ENCODE measurements at places on chromosomes 6 and 20.

- no peak for DNase-seq
These were observed 14.0 kb downstream of the SPAG4 start for GRCh38 chr20:35629427-35630145.

GRCh38 chr6:46918806-46919205 lies 2.9 kb downstream of the ADGRF5 start:
- DNase-seq, result no peak

GRCh38 chr6:137160763-137161162 lies 12.7 kb downstream of the IL22RA2 start:
- DNase-seq, result no peak

GRCh38 chr6:105994118-105994590 lies 92.0 kb upstream of the PRDM1 start:
- DNase-seq, result no peak

DNA sequence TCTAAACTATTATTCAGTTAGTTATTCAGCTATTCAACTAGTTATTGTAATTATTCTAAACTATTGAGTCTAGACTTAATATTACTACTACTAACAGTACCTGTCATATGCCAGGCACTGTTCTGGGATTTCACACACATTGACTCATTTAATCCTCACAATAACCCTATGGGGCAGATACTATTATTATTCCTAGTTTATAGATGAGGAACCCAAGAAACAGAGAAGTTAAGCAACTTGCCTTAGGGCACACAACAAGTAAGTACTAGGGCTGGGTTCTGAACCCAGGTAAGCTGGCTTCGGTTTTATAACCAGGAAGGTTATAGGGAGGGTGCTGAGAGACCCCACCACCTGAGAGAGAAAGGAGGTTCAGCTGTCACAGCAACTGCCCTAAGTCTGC lies 7.8 kb downstream of the TEAD3 start:
- DNase-seq, result no peak

DNA sequence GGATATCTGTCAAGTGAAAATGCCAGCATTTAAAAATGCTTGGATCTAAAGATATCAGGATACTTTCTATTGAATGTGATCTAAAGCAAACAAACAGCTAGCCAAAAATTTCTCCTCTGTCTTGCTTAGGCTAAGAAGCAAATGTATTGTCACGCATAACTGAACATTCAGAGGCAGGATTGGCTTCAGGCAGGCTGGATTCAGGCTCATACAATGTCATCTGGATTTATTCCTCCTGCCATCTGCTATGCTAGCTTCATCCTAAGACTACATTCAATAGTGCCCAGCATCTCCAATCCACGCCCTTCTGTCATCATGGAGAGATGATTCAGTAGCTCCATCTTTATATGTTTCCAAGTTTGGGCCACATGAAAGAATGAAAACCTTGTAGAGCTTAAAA lies 27.1 kb downstream of the PFDN4 start:
- DNase-seq, result peak; percentile 64

DNA sequence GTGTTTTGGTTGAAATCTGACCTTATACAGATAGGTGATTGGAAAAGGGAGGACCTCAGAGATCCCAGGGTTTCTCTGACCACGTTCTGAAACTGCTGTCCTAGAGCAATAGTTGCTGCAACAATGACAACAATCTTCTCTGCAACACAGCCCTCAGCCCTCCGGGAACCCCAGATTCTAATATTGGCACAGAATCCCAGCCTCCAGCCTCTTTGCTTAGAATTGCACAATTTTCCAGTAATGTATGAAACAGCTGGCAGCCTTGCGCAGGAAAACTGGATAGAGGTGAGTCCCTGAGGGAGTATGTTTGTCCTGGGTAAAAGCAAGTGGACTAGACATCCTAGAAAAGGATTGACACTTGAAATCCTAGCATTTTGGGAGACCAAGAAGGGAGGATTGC lies 30.4 kb upstream of the PNRC1 start:
- no peak for DNase-seq

DNA sequence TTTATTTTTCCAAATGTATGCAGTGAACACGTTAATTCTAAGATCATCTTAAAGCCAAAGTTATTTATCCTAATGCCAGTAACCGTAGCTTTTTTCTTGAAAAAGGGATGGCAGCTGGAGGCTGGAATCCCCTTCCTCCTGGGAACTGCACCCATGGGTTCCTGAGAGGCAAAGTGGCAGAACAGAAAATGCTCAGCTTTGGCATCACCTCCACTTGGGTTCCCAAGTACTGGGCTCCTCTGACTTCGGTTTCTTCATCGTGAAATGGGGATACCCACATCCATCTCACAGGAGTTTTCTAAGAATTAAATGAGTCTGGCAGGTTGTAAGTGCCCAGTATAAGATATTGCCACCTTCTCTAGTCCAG lies 6.2 kb upstream of the DDX43 start:
- no peak for DNase-seq

Data from NCI-H1694 treated with DMSO at 0.1 percent for 48 hours (cell line).